ENCODE measurements at places on chromosomes 2 and 18.

GRCh38 chr18:80246445-80247392 is 595 bp downstream of the PARD6G start:
- DNase-seq = no peak

DNA sequence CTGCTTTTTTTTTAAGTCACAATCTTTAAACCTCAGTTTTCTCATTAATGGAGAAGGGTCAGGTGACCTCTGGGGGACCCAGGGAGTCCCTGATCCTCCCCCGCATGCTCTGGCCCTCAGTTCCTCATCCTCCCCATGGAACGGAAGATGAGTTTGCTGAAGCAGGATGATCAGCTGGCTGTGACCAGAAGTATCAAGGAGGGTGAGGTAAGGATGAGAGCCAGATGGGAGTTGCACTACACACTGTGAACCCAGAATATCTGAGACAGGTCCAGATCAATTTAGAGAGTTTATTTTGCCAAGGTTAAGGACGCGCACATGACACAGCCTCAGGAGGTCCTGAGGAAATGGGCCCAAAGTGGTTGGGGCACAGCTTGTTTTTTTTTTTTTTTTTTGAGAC is 3.8 kb downstream of the CATIP start:
- DNase-seq = no peak

- no peak for DNase-seq
These were observed 180.6 kb downstream of the ATAD2B start for GRCh38 chr2:23746141-23746863.

DNA sequence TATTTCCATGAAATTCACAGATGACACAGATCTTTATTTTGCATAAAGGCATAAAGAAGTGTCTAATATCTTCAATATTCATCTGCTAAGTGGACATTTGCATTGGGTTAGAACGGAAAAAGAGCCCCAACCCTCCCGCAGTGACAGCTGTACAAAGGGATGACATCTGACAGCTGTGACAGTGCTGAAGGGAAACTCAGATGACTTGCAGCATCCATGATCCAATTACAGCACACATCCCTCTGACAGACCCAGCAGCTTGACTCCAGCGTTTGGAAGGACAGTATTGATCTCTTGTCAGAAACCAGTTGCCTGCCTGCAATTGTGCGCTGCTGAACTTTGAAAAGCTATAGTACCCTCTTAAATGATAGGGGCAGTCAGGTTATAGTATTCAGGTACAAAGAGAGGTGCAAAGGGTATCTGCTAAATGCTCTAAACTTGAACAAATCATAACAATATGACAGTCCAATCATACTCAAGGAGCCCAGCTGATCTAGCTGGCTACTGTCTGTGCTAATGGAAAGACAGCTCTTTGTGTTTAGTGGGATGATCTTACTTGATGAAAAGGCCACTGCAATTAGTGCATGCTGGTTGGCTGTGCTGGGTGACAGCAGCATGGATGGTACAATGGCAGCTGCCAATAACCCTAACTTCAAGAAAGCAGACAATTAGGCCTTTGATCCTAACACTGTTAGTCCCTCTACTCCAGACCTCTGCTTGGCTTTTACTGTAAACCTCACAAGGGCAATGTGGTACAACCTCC is 599.2 kb downstream of the NR4A2 start:
- peak; percentile 59 for DNase-seq

- DNase-seq = no peak
These were observed 16.0 kb upstream of the ST8SIA3 start for GRCh38 chr18:57336343-57336742.

- DNase-seq = no peak
These were observed at the start of gene TMEM200C for GRCh38 chr18:5895299-5895875. TSS of gene TMEM200C (minus strand) at chr18:5895522. CDS start at chr18:5892063, 3,459 bp downstream.

- no peak for DNase-seq
These were observed 31.9 kb upstream of the NRP2 start for GRCh38 chr2:205650450-205650849.

GRCh38 chr2:188199716-188200128 is 92.0 kb upstream of the GULP1 start:
- no peak for DNase-seq

DNA sequence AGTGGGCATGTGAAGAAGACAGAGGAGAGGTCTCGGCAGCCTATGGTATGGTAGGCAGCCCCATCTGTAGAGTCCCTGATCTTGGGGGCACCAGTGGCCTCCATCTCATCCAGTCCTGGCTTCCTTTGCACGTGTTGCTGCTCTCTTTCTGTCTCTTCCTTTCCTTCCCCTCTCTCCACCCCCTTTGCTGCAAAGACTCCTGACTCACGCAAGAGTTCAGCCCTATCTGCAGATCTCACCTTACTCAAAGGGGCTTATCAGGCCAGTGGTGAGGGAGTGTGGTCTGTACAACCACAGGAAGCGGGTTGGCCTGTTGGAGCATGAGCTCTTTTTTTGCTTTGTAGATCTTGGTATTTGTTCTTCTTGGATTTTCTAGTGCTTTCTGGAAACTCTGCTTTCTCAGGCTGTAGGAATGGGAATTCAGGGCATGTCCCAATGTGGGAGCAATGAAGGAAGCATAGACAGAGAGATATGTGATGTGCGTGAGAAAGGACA is 14.6 kb upstream of the NT5DC4 start:
- no peak for DNase-seq

DNA sequence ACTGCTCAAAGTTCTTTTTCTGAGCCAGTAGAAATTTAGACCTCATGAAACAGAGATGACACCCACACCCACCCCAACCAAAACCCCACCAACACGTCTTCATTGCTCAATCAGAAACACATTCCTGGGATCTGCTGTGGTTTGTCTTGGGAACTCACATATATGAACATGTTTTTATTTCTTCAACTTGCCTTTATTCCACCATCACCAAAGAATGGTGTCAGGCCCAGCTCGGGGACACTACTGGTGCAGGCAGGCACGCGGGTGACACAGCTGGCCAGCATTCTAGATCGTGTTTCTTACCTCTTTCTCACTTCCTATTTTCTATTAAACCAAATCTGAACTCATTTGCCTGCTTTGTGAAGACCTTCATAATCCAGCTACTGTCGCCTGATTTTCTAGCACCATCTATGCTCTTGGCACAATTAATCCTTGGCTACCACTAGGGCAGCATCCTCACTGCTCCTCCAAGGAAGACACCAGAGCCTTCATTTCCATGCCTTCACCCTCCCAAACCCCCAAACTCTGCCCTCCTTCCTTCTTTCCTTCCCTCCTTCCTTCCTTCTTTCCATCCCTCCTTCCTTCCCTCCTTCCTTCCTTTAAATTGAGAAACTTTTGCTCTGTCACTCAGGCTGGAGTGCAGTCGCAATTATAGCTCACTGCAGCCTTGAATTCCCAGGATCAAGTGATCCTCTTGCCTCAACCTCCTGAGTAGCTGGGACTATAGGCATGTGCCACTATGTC is 157.1 kb downstream of the BCL2 start:
- no peak for DNase-seq

- DNase-seq = no peak
These were observed 208.2 kb downstream of the SLC8A1 start for GRCh38 chr2:40243581-40244187.

DNA sequence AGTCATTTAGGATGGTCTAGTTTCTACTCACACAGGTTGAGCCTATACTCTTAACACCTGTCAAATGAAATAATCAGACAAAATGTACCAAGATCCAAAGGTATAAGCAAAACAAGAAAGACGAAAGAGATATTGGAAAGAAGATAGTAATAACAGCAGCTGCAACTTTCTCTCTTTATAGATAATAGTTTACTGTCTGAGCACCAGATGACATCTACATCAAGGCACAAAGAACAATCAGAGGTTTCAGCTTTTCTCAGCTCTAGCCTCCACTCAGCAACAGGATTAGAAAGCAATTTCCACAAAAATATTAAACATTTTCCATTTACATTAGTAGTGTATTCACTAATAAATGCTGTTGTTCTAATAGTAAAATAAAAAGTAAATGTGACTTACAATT is 66.3 kb downstream of the RTTN start:
- no peak for DNase-seq

DNA sequence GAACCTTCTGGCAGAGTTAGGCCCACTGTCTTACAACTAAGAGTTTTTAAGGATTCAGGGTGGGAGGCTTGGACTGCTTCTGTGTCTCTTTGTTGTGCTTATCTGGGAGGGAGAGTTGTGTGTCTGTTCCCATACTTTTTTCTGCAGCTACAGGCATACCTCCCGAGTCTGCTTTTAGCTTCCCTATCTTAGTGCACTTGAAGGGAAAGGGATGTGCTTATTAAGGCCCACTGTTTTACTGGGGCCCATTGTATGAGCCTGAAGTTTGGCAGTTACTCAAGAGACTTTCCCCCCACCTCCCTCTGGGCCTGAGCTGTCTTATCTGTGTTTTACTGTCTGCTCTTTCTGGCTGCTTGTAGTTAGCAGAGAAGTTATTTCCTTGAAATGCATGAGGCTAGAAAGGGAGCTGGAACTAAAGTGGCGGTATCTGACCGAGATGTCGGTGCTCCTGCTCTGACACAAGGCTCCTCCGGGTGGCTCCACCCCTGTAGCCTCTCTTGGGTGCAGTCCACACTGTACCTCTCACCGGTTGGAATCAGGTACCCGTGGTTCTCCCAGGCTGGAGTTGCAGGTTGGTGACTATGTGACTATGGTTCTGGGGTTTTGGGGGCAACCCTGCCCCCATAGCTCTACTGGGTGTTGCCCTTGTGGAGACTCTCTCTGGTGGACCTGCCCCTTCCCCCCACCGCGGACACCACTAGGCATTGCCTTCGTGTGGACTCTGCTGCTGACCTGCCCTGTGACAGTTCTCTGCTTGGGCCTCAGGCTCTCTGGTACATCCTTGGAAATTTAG is 12.9 kb downstream of the UBR3 start:
- DNase-seq = no peak

DNA sequence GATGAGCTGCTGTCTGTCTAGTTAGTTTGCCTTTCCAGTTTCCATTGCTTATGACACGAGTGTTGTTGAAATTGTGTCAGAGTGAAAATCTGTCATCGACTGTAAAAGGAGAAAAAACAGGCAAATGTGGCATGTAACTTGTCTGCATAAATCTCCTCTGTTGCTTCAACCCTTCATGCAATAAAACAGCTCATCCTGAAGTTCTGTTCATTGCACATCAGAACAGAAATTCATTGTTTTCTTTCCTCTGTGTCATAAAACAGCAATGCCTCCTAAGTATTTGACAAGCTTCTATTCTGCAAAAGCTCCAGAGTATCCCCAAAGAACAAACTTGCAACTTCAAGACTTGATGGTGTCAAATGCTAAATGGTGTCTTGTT is 432.1 kb downstream of the MEIS1 start:
- DNase-seq = no peak

- no peak for DNase-seq
These were observed 11.9 kb downstream of the IL18R1 start for GRCh38 chr2:102367331-102367971.

GRCh38 chr2:73920577-73921545 is 5.8 kb upstream of the DGUOK start:
- no peak for DNase-seq
